ENCODE measurements at places on chromosomes 13 and 19.

GRCh38 chr19:19366434-19367396 is 38.8 kb upstream of the GATAD2A start:
- peak; percentile 89 for DNase-seq

DNA sequence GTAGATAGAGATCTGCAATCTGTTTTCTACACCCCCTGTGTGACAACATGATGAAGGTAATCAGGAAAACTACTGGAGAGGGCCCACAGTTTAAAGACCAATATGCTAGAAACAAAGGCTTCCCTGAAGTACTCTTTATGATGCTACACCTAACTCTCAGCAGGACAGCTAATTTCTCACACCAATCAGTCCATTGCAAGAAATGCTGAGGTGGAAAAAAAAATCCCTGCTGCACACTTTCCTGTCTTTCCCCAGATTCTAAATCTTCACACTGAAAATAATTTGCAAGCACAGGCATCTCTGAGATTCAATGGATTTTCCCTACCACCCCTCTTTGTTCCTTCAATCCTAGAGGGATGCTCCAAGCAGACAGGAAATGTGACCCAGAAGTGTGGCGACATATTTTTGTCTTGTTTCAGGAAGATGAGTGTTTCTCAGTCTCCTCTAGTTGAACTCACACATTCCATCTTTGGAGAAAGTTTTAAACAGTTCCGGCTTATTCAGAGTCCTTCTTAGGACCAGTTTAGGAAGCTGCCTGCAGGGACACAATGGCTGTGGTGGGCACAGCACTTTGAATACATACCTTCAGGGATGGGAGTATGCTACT is 671.6 kb downstream of the DIAPH3 start:
- DNase-seq, result no peak

DNA sequence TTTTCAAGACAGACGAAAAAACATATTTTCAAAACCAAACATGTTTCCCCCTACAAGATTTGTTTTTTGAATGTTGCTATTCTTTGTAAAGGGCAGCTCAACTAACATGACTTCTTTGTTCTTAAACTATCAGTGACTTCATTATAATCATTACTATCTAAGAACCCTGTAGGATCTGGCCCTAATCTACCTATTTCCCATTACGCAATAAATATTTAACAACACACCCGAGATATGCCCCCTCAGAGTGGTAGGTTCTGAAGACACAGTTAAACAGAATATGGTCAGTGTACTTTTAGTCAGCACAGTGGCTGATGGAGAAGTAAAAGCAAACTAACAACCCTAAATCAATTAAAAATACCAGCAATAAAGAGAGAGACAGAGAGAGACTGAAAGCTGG is 186.9 kb downstream of the DIAPH3 start:
- DNase-seq, result no peak

GRCh38 chr19:17929056-17929455 is 3.8 kb upstream of the CCDC124 start:
- DNase-seq, result no peak

- DNase-seq, result no peak
Observed at GRCh38 chr13:23687614-23688013, 117.4 kb downstream of the TNFRSF19 start.

DNA sequence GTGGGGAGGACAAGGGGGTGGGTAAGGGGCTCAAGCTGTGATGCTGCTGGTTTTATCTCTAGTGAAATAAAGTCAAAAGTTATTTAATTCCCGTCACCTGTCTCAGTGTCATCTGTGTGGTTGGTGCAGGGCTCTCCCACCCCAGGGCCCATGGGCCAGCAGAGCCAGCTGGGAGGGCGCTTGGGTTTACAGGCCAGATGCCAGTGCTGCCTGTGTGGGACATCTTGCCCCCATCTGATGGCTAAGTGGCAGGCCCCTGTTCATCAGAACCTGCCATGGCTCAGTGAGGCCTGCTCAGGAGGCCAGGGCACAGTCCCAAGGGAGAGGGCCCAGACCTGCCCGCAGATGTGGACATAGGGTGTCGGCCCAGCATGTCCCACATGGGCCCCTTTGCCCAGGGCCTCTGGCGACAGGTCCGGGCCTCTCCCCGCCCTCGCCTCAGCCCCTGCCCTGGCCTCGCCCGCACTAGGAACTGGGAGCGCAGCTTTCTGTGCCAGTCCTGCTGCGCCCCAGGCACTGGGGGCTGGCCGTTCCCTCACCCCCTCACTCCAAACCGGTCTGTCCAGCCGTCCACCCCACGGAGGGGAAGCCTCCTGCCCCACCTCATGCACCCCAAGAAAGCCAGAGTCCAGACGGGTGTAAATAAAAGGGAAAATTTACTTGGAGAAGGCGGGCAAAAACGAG is 5.3 kb downstream of the ZNF296 start:
- no peak for DNase-seq

DNA sequence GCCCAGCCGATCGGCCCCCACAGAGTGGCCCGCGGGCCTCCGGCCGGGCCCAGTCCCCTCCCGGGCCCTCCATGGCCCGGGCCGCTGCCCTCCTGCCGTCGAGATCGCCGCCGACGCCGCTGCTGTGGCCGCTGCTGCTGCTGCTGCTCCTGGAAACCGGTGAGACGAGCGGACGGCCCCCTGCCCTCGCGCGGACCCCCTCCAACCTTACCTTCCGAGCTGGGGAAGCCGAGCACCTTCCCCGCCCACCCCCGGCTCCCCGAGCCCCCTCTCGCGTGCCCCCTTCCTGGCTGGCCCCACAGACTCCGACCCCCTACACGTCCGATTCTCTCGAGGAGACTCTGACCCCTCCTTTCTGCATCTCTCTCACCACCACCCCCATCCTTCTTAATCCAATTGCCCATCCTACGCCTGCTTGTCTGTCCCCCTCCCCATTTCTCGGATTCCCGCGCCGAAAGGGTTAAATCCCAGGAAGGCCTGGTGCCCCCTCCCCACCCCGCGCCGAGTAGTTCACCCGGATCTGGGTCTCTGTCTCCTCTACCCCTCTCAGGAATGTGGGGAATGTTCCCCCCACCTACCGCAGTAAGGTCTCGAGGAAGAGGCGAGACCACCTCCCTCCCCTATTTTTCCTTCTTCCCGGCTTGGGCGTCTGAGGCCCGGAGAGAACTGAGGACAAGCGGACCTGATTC is 502 bp downstream of the NECTIN2 start:
- no peak for DNase-seq

DNA sequence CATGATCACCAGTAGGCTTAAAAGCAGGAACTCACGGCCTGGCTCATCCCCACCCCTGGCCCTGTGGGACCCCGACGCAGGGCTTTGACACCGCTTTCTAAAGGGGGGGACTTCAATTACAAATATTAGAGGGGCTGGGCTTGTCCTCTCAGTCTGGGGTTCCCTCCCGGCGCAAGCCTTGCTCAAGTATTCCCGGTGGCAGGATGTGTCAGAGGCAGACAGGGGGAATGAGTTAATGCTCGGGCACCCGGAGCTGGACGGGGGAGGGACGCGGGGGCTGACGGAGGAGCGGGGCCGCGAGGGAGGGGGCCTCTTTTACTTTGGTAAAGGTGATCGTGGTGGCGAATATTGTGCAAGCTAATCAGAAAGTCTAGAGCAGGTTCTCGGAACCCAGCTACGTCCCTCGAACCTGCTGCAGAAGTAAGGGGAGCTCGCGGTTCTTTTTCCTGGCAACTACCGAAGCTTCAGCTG is 1.1 kb downstream of the FGF14 start:
- DNase-seq, result no peak

- DNase-seq, result no peak
Observed at GRCh38 chr19:30054210-30054609, 112.2 kb downstream of the URI1 start.

- no peak for DNase-seq
Observed at GRCh38 chr13:41408121-41408520, 49.2 kb upstream of the RGCC start.

DNA sequence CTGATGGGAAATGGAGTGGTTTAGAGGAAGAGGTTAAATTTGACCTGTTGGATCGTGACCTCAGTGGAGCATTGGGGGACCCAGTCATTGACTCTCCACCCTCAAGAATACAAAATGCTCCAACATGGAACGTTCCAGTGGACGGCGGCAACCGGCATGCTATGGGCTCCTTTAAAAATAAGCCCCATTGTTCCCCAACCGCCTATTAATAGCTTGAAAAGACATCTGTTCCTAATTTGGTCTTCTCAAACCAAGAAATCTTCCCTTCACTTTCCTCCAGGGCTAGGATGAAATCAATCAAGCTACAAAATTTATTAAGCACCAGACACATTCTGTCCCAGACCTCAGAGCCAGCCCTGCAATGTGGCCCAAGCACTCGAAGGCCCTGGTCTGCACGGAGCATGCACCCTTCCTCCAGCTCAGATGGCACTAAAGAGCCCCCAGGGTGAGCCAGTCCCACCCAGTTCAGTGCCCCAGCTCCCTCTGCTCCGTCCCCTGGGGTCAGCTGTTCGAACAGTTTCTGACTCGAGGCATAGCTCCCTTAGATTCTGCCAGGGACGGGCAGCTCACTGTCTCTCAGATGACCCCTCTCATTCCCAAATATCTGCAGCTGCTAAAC is 22.5 kb upstream of the VSTM2B start:
- DNase-seq, result no peak

- DNase-seq, result no peak
Observed at GRCh38 chr13:49503951-49504350, 8.2 kb downstream of the PHF11 start.

GRCh38 chr13:112992931-112993680 is 24.1 kb downstream of the MCF2L start:
- no peak for DNase-seq

- peak; percentile 48 for DNase-seq
Observed at GRCh38 chr19:35142606-35143230, 337 bp upstream of the FXYD7 start.

GRCh38 chr13:99606324-99607066 is 105.2 kb downstream of the TM9SF2 start:
- DNase-seq, result peak; percentile 94

GRCh38 chr13:38350114-38350617 is 515 bp downstream of the UFM1 start:
- peak; percentile 51 for DNase-seq

- DNase-seq, result no peak
Observed at GRCh38 chr13:78136966-78137365, 218.3 kb upstream of the EDNRB start.

GRCh38 chr13:60756306-60756705 is 359.3 kb downstream of the TDRD3 start:
- no peak for DNase-seq

GRCh38 chr13:106117640-106118039 is 417.8 kb downstream of the EFNB2 start:
- no peak for DNase-seq

GRCh38 chr13:41608111-41608838 is 150.9 kb downstream of the RGCC start:
- no peak for DNase-seq

- DNase-seq, result no peak
Observed at GRCh38 chr13:43088093-43088511, 64.7 kb downstream of the DNAJC15 start.

GRCh38 chr13:80086304-80086721 is 254.6 kb downstream of the SPRY2 start:
- DNase-seq, result no peak

- DNase-seq, result no peak
Observed at GRCh38 chr19:38799104-38799503, 10.1 kb downstream of the LGALS7B start.

- DNase-seq, result no peak
Observed at GRCh38 chr13:43389983-43390382, 366.6 kb downstream of the DNAJC15 start.

DNA sequence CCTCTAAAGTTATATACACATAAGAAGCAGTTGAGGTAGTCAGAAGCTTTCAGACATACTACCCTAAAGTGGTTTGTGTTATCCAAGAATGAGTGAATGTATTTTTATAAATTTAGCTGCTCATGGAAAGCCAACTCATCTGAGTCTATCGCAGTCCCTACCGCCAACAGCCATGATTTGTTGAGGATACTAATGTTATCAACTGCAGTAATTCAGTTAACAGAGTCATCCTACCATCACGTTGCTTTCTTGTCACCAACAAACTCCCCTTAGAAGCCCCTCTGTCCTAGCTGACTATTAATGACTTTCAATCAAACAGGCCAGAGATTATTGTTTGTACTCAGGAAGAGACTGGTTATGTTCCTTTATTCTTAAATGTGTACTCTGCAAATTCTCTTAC is 169.9 kb downstream of the DCT start:
- no peak for DNase-seq

DNA sequence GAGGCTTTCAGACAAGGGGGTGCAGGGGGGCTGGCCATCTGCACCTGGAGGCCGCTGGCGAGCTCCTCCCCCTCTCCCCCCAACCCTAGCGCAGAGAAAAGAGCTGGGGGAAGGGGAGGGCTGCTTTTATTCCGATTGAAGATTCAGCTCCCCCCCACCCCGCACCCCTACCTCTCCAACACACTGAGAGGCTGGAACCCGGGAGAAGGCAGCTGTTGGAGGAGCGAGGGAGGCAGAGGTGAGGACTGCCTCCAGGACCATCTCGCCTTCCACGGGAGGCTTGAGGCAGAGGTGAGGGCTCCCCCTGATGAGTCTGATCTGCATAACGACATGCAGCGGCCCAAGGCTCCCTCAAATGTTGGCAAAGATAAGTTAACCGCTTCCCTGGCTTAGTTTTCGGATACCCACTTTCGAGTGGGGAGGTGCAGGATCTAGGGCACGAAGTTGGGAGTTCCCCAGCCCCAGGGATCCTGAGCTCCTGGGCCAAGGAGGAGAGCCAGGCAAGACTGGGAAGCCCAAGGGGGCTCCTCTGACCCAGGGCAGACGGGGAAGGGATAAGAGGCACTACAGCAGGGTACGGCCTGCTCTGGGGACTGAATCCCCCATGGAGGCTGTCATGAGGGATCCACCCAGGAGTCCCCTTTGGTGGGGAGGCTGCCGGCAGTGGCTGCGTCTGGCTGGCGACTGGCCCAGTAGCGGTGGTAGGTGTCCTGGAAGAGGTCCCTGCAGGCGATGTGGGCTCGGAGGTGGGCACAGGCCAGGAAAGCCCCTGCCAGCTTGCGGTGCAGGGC is 1.2 kb upstream of the NUMBL start:
- DNase-seq, result peak; percentile 37

GRCh38 chr19:18932216-18932841 is 8.7 kb downstream of the HOMER3 start:
- DNase-seq, result peak; percentile 49

- peak; percentile 8 for DNase-seq
Observed at GRCh38 chr19:58261968-58262921, 16.5 kb upstream of the ZNF8 start.

GRCh38 chr19:2289714-2290435 is 7.9 kb upstream of the PEAK3 start:
- peak; percentile 95 for DNase-seq

DNA sequence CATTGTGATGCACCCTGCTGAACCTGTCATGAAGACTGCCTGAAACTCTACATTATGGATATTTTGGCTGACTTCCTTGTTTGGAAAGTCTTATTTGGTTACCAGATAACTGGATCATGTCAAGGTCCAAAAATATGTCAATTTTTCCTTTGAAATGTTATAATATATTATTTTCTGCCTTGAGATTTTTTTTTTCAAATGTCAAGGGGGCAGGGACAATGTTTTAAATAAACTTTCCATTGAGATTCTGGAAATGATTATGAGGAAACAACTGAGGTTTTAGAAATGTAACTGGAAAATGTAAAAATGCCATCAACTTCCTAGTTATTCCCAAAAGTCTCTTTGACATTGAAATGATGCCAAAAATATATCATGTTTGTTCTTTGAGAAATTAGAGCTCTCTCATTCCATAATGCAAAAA is 117.0 kb downstream of the RFC3 start:
- DNase-seq, result no peak

All from NB4 (cell line).